ENCODE measurements at places on chromosomes 12 and 14.

GRCh38 chr14:53285064-53285463 lies 131.9 kb upstream of the DDHD1 start:
- H3K4me1 ChIP-seq = no peaks in the 10 kb centered on the region
- no peak for DNase-seq
- H3K27ac ChIP-seq = no peak overlapping the region
- no peak overlapping the region for H3K4me3 ChIP-seq
- no peaks in the 10 kb centered on the region for H3K36me3 ChIP-seq
- H3K27me3 ChIP-seq = no peaks in the 10 kb centered on the region

DNA sequence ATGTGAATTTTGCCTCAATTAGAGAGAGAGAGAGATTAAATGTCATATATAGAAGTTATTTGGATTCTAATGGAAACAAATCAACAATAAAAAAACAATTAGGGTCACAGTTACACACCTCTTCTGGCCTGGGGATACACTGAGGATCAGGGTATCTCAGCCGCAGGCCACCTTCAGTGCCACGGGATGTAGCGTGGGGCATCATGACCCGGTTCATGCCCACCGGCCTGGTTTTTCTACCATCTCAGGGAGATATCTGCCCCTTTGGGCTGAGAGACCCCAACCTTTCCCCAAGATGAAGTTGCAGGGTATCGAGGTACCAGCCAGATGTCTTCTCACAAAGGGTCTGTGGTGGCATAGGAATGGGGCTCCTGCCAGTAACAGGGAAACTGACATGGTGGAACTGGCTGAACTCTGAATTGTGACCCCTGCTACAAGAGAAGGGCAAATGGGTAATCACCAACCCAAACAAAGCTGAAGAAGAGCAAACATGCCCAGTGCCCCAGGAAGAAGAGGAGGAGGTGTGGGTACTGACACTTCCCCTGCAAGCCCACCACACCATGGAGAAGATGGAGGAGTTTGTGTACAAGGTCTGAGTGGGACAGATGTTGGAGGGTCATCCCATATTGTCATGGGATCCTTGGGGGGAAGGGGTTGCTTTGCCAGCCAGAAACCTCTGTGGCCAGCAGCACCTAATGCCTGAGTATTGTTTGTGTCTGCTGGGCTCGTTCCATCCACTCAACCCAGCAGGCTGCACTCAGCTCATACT lies 19.5 kb downstream of the SERPINA3 start:
- H3K27me3 ChIP-seq = no peaks in the 10 kb centered on the region
- no peak for DNase-seq
- no peak overlapping the region for H3K4me3 ChIP-seq
- H3K4me1 ChIP-seq = no peaks in the 10 kb centered on the region

- peaks cover 27% of the 10 kb centered on the region for H3K27me3 ChIP-seq
- no peak overlapping the region for H3K27ac ChIP-seq
- no peak overlapping the region for H3K4me3 ChIP-seq
- DNase-seq = no peak
- no peaks in the 10 kb centered on the region for H3K4me1 ChIP-seq
Measured at GRCh38 chr12:51850965-51851299, 2.4 kb upstream of the FIGNL2 start.

DNA sequence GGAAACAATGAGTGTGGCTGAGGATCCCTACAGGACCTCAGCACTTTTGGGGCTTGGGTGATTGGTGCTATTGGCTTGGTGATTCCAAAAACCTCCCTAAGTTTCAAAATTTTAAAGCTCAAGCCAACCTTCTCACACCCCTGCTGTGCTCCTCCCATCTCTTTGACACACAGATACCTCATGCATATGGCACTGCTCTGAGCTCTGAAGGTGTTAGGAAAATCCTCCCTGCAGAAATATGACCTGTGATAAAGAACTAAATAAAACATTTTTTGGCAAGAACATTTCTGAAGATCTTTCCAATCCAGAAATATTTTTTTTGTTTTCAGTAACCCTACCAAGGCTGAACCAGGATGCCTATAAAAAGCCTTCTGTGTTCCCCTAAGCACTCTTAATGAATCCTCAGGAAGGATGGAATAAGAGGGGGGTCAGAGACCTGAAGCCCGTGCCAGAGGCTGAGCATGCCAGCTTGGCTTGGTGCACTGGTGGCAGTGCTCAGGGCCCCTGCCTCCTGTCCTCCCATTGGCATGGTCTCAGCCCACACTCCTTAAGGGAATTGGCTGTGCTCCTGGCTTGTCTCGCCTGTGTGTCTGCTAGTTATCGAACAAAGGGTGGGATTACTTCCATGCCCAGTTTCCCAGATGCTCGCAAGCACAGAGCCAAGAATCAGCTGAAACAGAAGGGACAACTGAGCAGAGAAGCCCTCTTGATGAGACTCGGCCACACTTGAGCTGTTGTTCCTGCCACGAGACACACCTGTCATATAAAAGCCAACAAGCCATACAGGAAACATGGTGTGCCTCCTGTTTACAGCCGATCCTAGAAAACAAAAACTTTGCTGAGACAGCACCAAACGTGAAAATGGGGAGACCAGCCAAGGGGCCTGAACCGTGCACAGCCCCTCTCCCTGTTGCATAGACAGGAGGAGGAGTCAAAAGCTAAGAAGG lies 132.7 kb upstream of the EEA1 start:
- H3K36me3 ChIP-seq = no peaks in the 10 kb centered on the region
- H3K4me3 ChIP-seq = no peak overlapping the region
- DNase-seq = no peak
- peak overlapping the region; percentile 62 for H3K27ac ChIP-seq
- H3K4me1 ChIP-seq = no peaks in the 10 kb centered on the region

Measured in Peyer's patch (tissue), 4 donors.